ENCODE measurements at places on chromosomes 2 and 18.

DNA sequence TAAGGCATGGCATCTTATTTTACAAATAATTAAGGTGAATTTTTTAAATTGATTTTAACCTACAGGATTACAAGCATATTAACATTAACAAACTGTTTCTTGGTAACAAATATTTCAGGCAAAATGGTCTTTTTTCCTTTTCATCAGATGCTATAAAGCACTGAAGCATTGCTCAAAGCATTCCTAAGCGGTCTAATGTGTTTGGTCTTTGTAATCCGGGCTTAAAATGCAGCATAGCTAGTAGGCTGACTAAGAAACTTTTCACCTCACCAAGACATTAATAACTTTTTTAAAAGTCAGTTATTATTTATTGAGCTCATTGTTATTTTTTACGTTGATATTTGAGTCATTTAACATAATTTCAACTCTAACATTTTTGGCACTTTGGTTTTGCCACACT is 538.8 kb upstream of the SLC39A10 start:
- DNase-seq: no peak

GRCh38 chr18:69401226-69401971 is 711 bp downstream of the DOK6 start:
- no peak for DNase-seq

DNA sequence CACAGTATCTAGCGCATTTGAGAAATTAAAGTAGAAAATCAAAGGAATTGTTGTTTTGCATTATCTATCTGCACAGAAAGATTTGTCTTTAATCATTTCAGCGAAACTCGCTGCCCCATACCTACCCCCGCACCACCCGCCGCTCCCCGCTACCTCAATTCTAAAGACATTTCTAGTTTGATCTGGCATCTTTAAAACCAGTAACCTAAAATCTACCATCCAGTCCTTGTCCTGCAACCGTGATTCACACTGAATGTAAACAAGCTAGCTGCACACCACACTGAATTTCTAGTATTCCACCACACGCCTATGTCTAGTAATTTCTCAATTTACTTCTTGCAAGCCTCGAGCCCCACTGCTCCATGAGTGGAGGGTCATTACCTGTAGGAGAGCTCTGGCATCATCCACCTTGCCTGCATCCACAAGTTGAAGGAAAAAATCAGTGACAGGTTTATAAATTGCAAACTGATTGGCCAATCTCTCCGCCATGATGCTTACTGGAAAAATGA is 60.1 kb downstream of the ABCG8 start:
- no peak for DNase-seq

DNA sequence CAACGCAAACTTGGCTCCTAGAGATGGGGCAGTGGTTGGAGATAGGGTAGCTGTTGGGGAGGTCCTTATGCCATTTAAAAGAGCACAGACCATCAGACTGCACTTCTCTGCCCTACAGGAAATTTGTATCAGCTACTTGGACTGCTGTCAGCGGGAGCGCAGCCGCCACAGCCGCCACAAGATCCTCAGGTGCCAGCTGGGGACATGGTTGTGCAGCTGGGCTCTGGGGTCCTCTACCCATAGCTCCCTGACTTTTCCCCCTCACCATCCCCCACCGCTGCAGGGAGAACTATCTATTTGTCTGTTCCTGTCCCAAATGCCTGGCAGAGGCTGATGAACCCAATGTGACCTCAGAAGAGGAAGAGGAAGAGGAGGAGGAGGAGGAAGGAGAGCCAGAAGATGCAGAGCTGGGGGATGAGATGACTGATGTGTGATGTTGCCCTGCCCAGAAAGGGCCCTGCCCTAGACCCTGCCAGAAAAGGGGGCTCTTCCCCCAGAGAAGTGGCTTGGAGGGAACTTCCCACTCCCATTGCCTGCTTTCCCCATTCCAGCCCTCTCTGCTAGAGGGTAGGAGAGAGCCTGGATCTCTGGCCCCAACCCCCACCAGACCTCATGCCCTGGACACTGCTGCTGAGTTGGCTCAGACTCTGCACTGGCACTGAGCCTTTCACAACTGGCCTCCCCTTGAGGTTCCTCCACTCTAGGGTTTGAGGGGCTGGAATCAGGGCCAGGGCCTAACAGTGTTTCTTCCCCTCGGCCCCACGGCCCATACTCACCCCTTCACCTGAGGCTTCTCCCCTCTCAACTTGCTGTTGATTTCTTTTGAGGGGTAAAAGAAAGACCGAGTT is 7.3 kb downstream of the PRADC1 start:
- no peak for DNase-seq

GRCh38 chr2:157897106-157897971 is 21.2 kb upstream of the ACVR1 start:
- DNase-seq: peak; percentile 22

DNA sequence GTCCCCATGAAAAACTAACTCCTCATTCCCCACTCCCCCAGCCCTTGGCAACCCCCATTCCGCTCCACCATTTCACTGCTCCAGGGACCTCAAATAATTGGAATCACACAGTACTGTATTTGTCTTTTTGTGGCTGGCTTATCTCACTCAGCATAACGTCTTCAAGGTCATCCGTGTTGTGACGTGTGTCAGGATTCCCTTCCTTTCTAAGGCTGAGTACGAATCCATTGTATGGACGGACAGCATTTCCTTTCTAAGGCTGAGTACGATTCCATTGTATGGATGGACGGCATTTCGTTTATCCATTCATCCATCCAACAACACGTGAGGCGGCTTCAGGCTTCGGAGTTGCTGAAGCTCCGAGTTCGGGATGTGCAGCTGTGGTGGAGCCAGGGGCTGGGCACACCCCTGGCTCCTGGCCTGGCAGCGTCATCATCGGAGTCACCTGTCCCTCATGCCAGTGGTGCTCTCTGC is 1.2 kb upstream of the ASB1 start:
- no peak for DNase-seq

- no peak for DNase-seq
Measured at GRCh38 chr2:202030691-202031090, 3.0 kb upstream of the FZD7 start.

DNA sequence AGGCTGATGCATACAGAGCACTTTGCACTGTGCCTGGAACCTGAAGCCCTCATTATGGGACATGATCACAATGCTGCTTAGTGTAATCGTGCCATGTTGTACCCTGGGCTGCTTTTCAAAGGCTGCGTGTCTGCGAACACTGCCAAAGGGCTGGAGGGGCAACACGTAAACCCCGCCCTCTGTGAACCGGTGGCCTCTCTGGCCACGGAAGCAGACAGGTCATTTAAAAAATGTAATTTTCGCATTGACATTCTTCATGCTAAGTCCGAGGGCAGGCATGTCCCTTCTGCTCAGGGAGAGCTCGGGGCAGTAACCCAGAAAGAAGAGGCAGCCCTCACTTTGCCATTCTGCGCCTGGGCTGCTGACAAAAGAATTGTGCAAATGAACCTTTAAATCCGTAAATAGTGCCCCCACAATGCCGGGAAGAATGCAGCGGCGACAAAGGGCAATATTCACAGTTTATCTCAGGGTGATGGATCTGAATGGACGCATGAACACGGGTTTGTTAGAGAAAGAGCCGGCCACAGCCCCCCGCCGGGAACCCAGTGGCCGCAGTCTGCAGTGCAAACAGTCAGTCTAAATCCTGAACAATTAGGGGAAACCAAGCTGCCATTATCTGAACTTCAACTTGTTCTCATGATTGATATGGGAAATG is 226.1 kb downstream of the MYCN start:
- DNase-seq: no peak

DNA sequence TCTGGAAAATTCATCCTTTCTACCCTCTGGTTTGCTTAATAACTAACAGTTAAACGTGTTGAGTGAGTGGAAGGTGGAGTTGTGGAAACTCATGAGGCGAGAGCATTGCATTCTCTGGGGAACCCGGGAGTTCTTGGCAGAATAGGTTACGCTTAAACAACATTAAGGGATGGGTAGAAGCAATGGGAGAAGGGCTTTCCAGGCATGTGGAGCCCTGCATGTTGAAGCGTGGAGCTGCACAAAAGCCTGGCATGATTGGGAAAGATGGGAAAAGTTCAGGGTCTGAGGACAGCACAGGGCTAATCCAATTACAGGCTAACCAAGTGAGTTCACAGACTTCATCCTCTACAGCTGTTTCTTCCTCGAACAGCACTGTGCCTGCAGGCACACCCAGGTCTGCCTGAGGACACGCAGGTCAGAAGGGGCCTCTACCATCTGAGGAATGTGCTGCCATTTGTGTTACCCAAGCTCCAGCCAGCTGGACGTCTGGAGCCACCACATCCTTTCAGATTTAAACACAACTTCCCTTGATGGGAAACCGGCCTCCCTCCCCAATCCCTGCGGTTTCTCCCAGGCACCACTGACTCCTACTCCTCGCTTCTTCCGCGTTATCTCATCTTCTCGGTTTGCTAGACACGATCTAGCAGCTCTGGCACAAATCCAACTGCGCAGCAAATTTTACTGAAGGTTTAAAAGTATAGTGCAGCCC is 164.2 kb downstream of the ANTXR1 start:
- DNase-seq: no peak

DNA sequence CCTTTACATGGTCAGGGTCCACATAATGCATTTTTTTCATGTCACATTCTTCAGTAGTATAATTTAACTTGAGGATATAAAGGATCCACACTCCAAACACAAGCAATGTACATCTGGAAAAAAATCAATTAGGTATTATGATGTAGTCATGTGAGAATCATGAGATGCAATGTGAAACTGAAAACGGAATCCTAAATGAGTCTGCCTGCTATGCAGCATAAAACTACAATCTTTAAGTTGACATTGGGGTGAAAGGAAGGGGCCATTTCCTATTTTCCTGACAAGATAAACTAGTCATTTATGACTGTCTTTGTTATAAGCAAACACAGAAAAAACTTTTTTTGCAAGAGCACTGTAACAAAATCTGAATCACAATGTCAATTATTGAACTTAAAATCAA is 27.6 kb downstream of the ST3GAL5 start:
- DNase-seq: peak; percentile 56

GRCh38 chr2:6883448-6884122 is 6.0 kb downstream of the RSAD2 start:
- no peak for DNase-seq

DNA sequence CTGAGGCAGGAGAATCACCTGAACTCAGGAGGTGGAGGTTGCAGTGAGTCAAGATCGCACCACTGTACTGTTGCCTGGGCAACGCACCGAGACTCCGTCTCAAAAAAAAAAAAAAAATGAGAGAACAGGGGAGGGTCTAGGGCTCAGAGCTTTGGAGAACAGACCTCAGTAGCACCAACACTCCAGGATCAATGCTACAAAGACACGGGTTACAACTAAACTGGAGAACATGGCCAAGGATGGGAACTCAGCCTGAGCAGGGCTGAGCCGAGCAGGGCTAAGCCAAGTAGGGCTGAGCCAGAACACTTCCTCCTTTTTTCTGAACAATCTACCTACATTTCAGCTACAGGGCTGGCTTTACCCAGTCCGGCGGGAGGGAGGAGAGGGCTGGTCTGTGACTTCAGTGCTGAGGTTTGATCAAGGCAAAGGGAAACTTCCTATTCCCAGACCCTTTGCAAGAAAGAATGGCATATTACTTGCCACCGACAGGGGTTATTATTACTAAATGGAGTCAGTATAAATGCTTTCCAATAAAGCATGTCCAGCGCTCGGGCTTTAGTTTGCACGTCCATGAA is 2.9 kb upstream of the CASP8 start:
- DNase-seq: peak; percentile 65

DNA sequence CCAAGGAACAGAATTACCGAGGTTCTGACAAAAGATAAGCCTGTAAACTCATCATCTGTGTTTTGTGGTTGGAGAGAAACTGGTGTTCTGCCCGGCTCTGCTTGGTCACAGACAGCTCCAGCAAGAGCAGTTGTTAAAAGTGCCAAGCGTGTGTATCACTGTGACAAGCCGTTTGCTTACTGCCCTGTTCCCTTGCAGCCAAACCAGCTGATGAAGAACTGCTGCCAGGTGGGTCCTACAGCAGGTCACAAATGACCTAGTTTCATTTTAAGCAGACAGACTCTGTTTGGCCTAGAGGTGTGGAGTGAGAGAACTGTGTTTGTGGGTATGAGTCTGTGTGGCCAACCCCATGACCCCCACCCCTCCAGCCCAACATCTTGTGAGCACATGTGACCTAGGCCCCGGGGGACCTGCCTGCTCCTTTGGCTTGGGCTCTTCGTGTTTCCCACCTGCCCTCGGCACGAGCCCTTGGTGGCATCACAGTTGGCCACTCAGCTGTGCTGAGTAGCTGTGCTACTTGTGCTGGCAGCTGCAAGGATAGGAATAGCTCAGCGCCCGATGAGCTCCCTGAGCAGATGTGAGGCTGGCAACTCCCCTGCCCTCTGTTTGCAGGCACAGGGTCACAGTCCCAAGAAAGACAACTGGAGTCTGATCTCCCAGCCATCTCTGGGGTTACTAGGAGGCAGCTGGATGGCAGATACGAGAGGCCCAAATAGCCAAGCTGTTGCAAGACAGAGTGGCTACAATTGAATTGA is 9.7 kb downstream of the OXER1 start:
- DNase-seq: no peak

GRCh38 chr2:235677937-235678336 is 184.1 kb downstream of the AGAP1 start:
- no peak for DNase-seq

- DNase-seq: no peak
Measured at GRCh38 chr2:10526281-10527000, 78.3 kb upstream of the ODC1 start.

GRCh38 chr2:180169474-180169873 is 162.4 kb upstream of the CWC22 start:
- no peak for DNase-seq

- peak; percentile 18 for DNase-seq
Measured at GRCh38 chr2:31523871-31524492, 56.8 kb downstream of the SRD5A2 start.

GRCh38 chr2:134917888-134918525 is 615 bp upstream of the CCNT2 start:
- DNase-seq: no peak

GRCh38 chr2:60948926-60949579 is 67.7 kb downstream of the REL start:
- no peak for DNase-seq

GRCh38 chr2:217466104-217466503 is 536.7 kb downstream of the TNS1 start:
- DNase-seq: no peak

DNA sequence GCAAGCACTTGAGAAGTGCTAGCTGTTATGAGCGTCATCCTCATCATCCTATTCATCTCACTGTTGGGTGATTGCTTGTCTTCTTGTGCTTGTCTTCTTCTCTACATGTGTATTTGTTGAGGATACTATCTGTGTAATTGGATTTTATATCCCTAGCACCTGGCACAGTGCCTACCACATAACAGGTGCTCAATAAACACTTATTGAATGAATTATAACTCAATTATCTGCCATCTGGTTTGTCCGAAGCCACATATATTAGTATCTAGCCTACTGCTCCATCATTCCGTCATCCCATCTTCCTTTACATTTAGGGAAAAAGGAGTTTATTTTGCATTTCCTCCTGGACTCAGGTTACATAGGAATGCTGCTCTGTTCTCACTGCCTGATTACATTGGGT is 330.4 kb upstream of the ETAA1 start:
- DNase-seq: no peak

GRCh38 chr2:239202343-239202742 is 198.5 kb downstream of the HDAC4 start:
- DNase-seq: no peak
